Stomach (tissue), 19 donors: ENCODE measurements at places on chromosomes 4 and X. TPM values are rescaled to one million over a fixed set of nuclear protein-coding genes. Genes with fewer than 3 reads are reported as not detected.

Gene PCDH18
- 11.7 TPM for total RNA-seq

Gene DUSP9
- not detected for total RNA-seq

Gene SYNPO2
- 186 TPM for total RNA-seq

Gene VCX
- not detected for total RNA-seq

Gene NWD2
- total RNA-seq, result not detected

Gene NUP62CL
- 0.87 TPM for total RNA-seq

Gene CDS1
- total RNA-seq, result 4.1 TPM

DNA sequence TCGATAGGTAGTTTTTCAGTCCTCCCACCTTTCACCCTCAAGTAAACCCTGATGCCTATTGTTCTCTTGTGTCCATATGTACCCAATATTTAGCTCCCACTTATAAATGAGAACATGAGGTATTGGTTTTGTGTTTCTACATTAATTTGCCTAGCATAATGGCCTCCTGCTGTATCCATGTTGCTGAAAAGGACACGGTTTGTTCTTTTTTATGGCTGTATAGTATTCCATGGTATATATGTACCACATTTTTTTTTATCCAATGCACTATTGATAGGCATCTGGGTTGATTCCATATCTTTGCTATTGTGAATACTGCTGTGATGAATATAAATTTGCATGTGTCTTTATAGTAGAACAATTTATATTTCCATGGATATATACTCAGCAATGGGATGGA, 199.2 kb downstream of the RAB28 start:
- no peaks in the 10 kb centered on the region for H3K36me3 ChIP-seq
- H3K4me1 ChIP-seq, result no peaks in the 10 kb centered on the region
- DNase-seq, result no peak
- no peak overlapping the region for H3K4me3 ChIP-seq
- H3K27me3 ChIP-seq, result no peaks in the 10 kb centered on the region
- H3K27ac ChIP-seq, result no peak overlapping the region

DNA sequence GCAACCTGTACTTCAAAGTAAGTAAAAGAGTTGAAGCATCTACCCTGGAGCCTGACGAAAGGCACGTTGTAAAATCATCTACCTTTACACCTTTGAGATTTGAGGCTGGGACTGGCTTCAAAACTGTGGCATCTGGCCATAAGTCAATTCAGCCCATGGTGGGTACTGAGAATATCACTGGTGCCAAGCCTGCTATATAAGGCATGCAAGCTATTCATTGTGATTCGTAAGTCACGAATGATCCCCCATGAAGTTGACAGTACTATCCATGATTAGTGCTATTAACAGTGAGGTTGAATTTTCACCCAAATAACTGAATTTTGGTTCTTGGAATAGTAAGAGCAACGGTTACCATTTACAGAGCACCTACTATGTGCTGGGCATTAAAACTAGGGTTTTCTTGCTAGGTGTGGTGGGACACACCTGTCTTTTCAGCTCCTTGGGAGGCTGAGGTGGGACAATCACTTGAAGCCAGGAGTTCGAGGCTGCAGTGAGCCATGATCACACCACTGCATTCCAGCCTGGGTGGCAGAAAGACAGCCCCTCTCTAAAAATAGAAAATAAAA, 39.8 kb downstream of the IRF2 start:
- no peak overlapping the region for H3K27ac ChIP-seq
- H3K27me3 ChIP-seq, result no peaks in the 10 kb centered on the region
- peaks cover 25% of the 10 kb centered on the region for H3K4me1 ChIP-seq
- no peak overlapping the region for H3K4me3 ChIP-seq
- no peak for DNase-seq

- peak; percentile 31 for DNase-seq
- H3K27me3 ChIP-seq, result no peaks in the 10 kb centered on the region
- no peak overlapping the region for H3K4me3 ChIP-seq
- H3K27ac ChIP-seq, result no peak overlapping the region
- no peaks in the 10 kb centered on the region for H3K4me1 ChIP-seq
Observed at GRCh38 chrX:41759817-41760216, 35.8 kb downstream of the GPR82 start.

- no peaks in the 10 kb centered on the region for H3K27me3 ChIP-seq
- no peaks in the 10 kb centered on the region for H3K36me3 ChIP-seq
- H3K4me1 ChIP-seq, result no peaks in the 10 kb centered on the region
- H3K4me3 ChIP-seq, result no peak overlapping the region
- no peak for DNase-seq
Observed at GRCh38 chr4:9936129-9936644, 85.1 kb downstream of the SLC2A9 start.

DNA sequence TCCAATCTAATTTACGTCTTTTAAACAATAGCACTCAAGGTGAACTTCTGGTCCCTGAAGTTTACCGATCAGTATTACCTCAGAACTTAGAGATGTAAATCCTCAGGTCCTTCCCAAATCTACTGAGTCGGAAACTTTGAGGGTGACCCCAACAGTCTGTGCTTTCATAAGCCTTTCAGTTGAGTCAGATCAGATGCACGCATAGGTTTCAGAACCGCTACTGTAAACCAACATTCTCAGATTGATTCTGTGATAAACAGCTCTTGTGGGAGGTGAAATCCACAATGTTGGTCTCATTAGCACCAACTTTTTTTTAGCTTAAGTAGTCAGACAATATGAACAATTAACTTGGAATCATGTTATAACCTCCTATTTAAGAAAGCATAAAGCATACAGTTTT, 86.0 kb downstream of the WWC2 start:
- peaks cover 8% of the 10 kb centered on the region for H3K4me1 ChIP-seq
- DNase-seq, result no peak
- no peaks in the 10 kb centered on the region for H3K36me3 ChIP-seq
- no peak overlapping the region for H3K27ac ChIP-seq
- H3K27me3 ChIP-seq, result no peaks in the 10 kb centered on the region

DNA sequence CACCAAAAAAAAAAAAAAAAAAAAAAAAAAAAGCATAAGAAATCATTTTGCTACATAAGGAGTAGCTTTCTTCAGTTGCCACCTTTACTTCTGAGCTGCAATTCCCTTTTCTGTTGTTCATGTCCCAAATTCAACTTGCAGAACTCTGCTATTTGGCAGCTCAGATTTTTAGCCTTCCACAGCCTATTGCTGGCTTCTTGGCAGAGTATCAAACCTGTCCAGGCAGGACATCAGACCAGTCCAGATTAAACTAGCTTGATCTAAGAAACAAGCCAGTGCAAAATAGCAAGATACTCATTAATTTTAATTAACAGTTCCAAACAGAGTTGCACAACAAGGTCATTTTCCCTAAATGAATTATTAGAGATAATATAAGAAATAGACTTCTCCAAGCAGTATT, 123.6 kb upstream of the NR3C2 start:
- H3K36me3 ChIP-seq, result no peaks in the 10 kb centered on the region
- H3K27ac ChIP-seq, result no peak overlapping the region
- H3K4me3 ChIP-seq, result no peak overlapping the region
- H3K4me1 ChIP-seq, result no peaks in the 10 kb centered on the region
- peak; percentile 41 for DNase-seq

DNA sequence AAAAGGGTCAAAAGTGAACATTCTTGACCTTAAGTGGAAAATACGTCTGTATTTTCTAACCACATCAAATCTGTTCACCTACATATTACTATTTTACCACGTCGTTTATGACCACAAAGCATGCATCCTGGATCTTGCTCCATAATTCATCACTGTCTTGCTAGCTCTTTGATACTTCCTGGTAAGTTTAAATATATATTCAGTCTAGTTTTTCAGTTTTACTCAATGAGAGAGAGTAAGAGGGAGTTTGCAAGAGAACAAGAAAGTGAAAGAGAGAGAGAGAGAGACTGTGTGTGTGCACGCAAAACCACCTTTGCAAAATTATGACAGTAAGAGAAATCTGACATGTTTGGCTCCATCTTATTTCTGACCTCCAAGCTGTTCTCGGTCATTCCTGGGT, 173.7 kb upstream of the GALNTL6 start:
- no peaks in the 10 kb centered on the region for H3K4me1 ChIP-seq
- H3K27ac ChIP-seq, result no peak overlapping the region
- no peaks in the 10 kb centered on the region for H3K36me3 ChIP-seq
- DNase-seq, result no peak
- no peak overlapping the region for H3K4me3 ChIP-seq
- H3K27me3 ChIP-seq, result no peaks in the 10 kb centered on the region

DNA sequence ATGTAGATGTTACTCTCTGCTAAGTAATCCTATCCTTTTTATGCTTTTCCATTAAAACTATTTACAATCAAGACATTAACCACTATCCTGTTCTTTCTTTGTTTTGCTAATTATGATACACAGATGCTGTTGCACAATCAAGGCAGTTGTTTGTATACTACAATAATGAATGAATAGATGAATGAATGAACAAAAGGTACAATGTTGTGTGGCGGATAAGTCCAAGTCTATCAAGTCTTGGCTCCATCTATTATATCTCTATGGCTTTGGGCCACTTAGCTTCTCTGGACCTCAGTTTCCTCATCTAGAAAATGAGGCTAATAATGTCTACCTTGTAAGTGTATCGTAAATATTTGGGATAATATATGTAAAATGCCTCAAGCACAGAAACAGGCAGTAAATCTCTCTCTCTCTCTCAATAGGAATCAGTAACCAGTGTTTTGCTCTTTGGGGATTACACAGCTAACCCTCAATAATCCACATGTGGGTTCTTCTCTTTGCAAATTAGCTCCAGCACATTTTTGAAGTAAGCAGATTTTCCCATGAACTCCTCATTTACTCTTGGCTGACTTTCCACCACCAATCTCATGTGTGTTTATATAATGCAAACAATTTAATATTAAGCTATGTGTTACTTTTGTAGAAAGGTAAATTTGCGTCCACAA, 27.8 kb upstream of the TSPAN5 start:
- no peak overlapping the region for H3K27ac ChIP-seq
- H3K4me3 ChIP-seq, result no peak overlapping the region
- DNase-seq, result no peak

DNA sequence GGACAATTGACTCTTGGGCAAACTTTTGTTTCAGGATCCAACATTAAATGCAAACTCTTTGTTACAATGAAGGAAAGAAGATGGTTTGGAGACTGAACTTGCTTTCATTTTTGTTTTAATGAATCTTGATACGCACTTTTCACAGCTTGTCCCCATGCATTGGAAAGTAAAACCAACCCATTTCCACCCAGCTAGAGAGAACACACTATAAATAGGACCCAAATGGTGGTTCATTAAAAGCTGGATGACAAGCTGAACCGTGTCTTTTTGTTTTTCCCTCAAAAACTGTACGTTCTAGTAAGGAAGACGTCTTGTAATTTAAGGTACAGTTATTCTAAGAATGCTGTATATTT, 95.3 kb upstream of the EGFL6 start:
- no peaks in the 10 kb centered on the region for H3K36me3 ChIP-seq
- peak overlapping the region; percentile 62 for H3K27ac ChIP-seq
- H3K4me1 ChIP-seq, result peaks cover 13% of the 10 kb centered on the region
- no peak for DNase-seq
- no peaks in the 10 kb centered on the region for H3K27me3 ChIP-seq

DNA sequence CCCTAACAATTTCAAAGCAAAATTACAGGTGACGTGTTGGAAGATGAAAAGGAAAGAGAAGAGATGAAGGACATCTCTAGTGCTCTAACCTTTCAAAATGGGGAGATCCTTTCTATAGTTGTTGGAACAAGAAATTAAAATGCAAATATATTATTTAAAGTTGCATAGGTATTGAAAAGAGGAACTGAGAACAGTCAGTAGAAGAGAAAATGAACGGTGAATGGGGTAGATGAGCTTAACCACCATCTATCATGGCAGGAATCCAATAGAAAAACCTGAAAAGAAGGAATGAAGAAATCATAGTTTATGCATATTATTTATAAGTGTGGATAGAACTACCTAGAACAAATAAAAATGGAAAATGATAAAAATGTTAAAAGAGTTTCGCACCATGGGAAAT, 42.0 kb downstream of the ANXA5 start:
- DNase-seq, result no peak
- no peaks in the 10 kb centered on the region for H3K27me3 ChIP-seq
- H3K4me1 ChIP-seq, result no peaks in the 10 kb centered on the region
- H3K4me3 ChIP-seq, result no peak overlapping the region

DNA sequence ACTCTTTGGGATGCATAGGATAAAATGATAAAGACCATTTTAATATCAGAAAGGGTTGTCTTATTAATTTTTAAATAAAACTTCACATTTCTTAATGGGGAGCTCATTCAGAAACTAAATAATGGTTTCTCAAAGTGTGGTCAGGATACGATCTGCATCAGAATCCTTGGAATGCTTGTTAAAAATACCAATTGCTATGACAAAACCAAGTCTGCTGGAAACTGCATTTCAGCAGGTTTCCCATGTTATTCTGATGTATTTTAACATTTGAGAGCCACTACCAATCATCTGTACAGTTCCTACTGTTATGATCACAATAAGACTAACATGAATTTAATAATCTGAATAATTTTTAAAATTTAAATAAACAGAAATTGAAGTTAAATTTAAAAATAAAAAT, 115.1 kb downstream of the SOWAHB start:
- H3K4me3 ChIP-seq, result no peak overlapping the region
- no peaks in the 10 kb centered on the region for H3K27me3 ChIP-seq
- DNase-seq, result no peak
- peaks cover 45% of the 10 kb centered on the region for H3K36me3 ChIP-seq
- no peak overlapping the region for H3K27ac ChIP-seq

DNA sequence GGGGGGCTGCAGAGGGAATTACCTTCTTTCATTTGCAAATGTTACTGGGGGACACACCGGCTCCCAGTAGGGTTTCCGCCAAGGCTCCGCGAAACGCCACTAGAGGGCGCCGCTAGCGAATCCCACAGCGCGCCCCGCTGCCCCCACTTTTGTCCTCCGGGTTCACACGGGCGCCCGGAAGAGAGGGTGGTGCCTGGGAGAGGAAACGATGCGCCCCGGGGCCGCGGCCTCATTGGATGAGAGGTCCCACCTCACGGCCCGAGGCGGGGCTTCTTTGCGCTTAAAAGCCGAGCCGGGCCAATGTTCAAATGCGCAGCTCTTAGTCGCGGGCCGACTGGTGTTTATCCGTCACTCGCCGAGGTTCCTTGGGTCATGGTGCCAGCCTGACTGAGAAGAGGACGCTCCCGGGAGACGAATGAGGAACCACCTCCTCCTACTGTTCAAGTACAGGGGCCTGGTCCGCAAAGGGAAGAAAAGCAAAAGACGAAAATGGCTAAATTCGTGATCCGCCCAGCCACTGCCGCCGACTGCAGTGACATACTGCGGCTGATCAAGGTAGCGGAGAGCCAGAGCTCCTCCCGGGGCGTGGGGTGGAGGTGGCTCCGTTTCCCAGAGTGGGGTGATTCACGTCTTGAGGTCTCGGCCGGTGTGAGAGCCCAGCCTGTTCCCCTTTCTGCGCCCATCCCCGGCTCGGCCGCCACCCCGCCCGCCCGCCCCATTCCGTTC, at the start of gene SAT1:
TSS of gene SAT1 (plus strand) at position 311 of the 726 bp plus-strand sequence. CDS start at position 490, 179 bp downstream.
- DNase-seq, result peak; percentile 96
- H3K36me3 ChIP-seq, result peaks cover 18% of the 10 kb centered on the region
- peak within 1 kb of the TSS; percentile 94 for H3K27ac ChIP-seq
- no peaks in the 10 kb centered on the region for H3K27me3 ChIP-seq
- peak within 1 kb of the TSS; percentile 54 for H3K4me3 ChIP-seq

- H3K27me3 ChIP-seq, result no peaks in the 10 kb centered on the region
- H3K36me3 ChIP-seq, result peaks cover 76% of the 10 kb centered on the region
- H3K4me3 ChIP-seq, result no peak overlapping the region
Observed at GRCh38 chr4:44684648-44685047, 6.4 kb downstream of the GUF1 start.

- no peaks in the 10 kb centered on the region for H3K36me3 ChIP-seq
- no peak overlapping the region for H3K27ac ChIP-seq
- peaks cover 6% of the 10 kb centered on the region for H3K4me1 ChIP-seq
- H3K27me3 ChIP-seq, result no peaks in the 10 kb centered on the region
- peak; percentile 78 for DNase-seq
Observed at GRCh38 chrX:39859991-39860861, 237.5 kb downstream of the BCOR start.
